ENCODE measurements at places on chromosomes 5 and 9.

DNA sequence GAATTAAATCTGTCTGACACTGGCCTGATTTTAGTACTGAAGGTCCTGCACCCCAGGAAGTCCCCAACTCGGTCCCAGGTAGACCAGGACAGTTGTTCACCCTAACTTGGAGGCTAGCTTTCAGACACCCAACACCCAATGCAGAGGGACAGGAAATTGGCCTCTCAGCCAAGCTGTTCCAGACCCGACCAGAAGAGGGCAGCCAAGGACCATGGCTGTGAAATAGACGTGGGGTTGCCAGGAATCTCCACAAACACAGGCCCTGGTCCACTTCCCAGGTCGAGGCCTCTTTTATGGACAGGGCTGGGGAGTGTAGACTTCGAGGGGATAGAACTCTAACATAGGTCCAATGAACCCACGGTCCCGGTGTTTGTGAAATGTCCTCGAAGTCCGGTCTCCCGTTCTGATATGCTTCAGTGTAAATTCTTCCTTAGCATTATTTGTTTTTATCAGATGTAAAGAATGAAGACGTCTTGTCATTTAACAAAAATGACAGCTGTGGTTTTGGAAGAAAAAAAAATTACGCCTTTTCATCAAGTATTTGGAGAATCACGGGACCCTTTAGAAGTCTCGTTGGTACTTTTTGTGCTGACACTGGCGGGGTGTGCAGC lies 260.3 kb upstream of the ADAMTS16 start:
- DNase-seq: peak; percentile 58

DNA sequence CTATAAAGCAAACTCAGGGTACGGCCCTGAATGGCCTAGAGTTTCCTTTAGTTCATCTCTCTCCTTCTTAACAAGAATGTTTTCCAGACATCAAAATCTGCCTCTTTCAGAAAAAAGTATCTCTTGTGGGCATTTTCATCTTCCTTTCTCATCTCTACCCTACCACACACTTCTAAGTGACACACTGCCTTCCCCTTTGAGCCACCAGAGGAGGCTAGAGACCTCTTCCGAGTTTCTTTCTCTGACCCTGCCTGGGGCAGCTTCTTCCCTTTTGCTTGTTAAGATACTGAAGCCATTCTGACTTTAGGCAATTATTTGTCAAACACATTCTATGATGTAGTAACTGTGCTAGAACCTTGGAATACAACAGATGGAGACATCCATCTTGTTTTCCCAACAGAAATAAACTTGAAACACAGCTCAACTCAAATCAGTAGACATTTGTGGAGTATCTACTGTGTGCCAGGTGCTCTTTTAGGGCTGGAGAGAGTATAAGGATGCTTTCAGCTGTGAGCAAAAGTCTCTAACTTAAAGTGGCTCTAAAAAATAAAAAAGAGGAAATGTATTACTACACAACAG lies 8.6 kb upstream of the SV2C start:
- no peak for DNase-seq

DNA sequence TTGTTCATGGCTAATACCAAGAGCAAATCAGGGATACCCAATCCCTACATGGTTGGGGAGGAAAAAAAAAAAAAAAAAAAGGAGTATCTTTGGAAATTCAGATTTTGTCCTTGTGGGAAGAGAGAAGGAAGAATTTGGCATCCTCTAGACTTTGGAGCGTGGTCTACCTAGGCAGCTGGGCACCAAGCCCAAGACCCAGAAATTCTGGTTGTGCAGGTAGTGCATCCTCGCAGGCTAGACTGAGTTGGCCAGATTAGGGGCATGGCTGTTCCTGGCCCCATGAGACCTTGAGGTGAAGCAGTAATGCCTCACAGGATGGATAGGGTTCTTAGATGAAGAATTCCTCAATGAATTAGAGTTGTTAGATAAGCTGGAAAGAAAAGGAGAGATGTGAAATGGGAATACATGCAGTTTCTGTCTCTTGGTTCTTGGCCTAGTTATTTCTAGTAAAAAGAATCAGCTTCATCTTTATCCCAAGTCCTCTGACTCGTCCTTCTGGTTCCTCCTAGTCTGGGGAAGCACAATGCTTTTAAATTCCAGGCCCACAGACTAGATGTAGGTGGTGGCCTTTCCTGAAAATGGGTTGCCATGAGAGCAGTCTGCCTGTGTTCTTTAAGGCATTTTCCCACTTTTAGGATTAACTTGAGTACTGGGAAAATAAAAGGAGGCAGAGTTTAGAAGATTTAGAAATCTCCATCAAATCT lies 140.5 kb upstream of the RUSC2 start:
- DNase-seq: no peak

DNA sequence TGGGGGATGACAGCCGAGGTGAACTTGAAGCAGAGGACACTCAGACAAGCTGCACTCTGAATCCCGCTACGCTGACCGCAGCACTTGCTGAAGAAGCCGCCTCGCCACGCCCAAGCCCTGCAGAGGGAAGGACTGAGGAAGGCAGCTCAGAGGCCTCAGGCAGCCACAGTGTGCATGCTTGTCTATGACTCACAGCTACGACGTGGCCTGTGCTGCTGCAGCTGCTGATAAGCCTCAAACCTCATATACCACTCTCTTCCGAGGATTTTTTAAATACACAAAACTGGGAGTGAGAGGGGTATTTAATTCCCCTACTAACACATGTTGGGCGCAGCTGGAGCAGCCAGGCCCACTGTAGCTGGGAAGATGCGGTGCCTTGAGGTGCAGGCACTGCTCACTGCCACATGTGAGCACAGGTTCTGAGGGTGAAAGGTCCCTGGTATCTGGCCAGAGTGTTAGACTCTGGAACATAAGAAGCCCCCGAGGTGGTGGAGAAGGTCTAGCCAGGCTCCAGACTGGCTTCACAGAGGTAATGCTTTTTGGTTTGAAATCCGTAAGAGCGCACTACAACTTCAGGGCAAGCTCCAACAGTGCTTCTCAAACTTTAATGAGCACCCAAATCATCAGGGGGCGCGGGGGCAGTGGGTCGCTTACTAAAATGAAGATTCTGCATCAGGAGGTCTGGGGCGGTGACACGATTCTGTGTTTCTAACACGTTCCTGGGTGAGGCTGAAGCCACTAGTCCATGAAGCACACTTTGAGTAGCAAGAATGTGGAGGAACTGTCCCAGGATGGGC lies 196.8 kb downstream of the AUH start:
- DNase-seq: no peak

- no peak for DNase-seq
Measured at GRCh38 chr9:6894135-6894534, 136.4 kb downstream of the KDM4C start.

GRCh38 chr5:78677777-78678668 lies 29.5 kb upstream of the LHFPL2 start:
- DNase-seq: no peak

- no peak for DNase-seq
Measured at GRCh38 chr5:43332401-43332800, 19.2 kb upstream of the HMGCS1 start.

GRCh38 chr5:130642461-130642860 lies 522.6 kb downstream of the HINT1 start:
- DNase-seq: no peak

DNA sequence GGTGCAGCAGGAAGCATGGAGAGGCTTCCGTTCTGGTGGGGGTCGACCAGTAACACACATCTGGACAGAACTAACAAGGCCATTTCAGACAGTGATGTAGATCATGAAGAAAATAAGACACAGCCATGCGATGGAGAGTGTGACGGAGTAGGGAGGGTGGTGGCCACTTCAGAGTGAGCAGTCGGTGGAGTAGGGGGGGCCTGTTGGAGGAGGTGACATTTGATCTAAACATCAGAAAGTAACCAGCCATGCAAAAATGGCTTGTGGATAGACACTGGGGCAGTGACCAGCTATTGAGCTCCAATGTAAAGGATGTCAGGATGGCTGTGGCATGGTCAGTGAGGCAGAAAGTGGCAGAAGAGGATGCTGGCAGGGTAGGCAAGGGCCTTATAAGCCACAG lies 65.9 kb downstream of the PPARGC1B start:
- no peak for DNase-seq

DNA sequence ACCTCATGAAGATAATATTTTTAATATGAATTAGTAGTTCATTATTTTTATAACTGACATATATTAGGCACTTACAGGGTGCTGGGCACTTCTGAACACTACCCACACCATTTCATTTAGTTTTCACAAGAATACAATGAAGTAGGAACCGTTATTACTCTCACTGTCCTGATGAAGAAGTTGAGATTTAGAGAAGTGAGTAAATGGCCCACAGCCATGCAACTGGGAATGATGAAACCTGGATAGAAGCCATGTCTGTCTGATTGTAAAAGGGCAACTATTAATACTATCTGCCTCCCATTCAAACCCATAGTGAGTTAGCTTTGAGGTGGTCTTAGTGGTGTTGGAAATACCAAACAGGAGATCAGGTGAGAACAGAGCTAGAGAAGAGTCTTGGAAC lies 29.6 kb upstream of the OTULINL start:
- no peak for DNase-seq

DNA sequence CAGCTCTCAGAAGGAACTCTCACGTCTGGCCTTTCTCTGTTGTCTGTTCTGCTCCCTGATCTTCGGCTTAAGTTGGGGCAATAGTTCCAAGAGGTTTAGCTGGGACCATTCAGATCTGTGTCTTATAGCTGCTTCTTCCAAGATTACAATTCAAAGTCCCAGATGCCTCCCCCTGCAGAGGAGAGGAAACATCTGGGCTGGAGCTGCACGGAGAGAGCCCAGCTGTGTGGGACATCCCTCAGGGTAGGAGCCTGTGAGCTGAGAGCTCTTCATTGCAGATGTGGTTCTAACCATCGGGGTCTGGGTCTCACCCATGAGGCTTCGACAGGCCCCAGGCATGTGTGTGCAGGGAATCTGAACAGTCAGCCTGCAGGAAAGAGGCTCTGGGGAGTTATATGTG lies 9.0 kb upstream of the PHF19 start:
- no peak for DNase-seq

GRCh38 chr5:149581931-149582768 lies 852 bp downstream of the ARHGEF37 start:
- no peak for DNase-seq

- no peak for DNase-seq
Measured at GRCh38 chr5:36373527-36374086, 71.9 kb upstream of the RANBP3L start.

GRCh38 chr5:39948867-39949468 lies 524.2 kb upstream of the DAB2 start:
- DNase-seq: peak; percentile 71

DNA sequence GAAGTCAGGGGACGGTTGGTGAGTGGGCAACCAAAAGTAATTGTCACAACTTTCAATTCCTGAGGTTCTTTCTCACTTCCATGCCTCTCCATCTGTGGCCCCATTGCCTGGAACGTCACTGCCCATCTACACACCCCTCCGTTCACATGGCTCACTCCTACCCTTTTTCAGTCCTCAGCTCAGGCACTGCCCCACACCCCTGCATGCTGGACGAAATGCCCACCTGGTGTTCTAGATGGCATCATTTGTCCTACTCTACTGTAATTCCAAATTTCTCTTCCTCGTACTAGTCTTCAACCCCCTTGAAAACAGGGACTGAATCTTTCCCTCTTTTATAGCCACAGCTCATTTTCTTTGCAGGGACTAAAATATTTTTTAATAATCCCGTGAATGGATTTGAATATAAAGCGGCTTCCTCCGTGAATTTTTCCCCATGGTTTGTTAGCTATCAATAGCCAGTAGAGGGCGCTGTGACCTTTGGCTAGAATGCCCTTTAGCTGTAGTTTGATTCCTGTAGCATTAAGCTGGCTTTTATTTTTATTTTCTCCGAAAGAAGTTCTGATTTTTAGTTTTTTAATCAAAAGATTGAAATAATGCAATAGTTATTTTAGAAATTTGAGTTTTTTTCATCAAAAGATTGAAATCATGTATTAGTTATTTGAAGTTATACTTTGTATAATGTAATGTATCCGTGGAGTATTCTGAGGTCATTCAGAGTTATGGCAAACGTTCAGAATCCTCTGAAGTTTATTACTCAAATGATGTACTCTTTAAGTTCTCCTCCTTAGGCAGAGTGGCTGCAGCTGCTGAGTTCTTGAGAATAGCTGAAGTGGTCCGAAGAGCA lies 232.1 kb downstream of the SH3GL2 start:
- DNase-seq: peak; percentile 10

GRCh38 chr5:79840084-79840990 lies 150.7 kb downstream of the CMYA5 start:
- DNase-seq: no peak

DNA sequence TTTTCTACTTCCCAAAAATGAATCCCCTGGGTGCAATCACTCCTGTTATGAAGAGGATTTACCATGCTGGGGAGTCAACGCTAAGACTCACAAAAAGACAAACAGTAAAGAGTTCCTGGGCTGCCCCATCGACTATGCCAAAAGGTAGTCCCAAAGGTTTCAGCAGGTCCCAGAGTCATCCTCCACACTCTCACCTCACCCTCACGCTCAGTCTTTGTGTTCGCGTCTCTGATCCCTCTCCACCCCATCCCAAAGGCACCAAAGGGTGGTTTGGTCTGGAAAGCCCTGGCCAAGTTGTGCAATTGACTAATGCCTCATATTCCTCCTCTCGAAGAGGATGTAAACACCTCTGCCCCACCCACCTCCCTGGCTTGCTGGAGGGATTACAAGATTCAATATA lies 240.2 kb upstream of the NFIL3 start:
- no peak for DNase-seq

- no peak for DNase-seq
Measured at GRCh38 chr9:135583688-135584011, 22.1 kb downstream of the PAEP start.

DNA sequence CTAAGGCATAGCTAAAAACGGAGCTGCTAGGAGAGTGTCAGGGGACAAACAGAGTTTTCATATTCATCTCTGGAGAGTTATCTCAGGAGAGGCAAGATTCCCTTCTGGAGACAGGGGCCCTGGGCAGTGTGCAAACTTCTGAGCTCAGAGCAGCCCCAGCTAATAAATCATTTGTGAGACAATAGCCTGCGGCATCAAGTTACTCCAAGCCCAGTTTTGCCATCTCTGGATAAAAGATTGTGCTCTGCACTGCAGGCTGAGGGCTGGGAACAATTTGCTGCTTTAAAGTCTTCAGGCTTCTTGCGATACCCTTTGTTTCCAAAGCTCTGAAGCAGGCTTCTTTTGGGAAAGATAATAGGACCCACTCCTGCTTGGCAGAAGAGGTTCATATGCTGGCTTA lies 164.3 kb upstream of the BRINP1 start:
- no peak for DNase-seq

DNA sequence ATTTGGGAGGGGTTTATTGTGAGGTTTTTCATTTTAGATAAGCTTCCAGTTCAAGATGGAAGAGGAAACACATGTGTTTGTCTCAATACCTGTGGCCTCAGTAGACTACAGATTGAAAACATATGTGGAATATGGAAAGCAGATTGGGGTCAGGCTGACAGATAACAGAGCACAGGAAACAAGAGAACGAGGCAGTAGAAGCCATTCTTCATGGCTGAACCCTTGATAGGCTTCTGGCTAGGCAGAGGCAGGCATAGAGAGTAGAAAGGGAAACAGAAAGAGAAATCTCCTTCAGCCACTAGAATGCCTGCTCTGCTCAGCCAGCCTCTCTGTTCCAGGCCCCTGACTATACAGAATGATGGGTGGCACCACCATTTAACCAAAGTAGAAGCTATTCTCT lies 152.5 kb downstream of the MUSK start:
- no peak for DNase-seq

Data from NCI-H526 treated with DMSO at 0.1 percent for 48 hours (cell line).